ENCODE measurements at places on chromosomes 11 and 22.

DNA sequence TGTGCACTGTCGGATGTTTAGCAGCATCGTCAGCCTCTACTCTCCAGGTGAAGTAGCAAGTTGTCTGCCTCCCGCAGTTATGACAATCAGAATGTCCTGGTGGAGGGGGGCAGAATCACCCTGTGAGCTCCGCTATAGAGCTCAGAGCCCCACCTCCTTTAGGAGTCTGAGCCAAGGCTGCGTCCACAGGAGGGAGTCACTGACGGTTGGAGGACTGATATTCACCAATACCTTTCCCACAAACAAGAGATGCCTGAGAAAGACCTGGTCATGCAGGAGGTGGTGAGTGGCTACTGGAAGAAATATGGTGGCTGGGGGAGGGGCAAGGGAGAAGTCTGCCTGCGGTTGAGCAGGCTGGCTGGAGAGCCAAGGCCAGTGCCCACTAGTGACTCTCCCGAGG, 41.7 kb upstream of the ADA2 start:
- no peak for DNase-seq

- DNase-seq: peak; percentile 70
Measured at GRCh38 chr11:67071420-67072284, 15.0 kb downstream of the RHOD start.

- peak; percentile 10 for DNase-seq
Measured at GRCh38 chr11:39374963-39375698, 2084.3 kb downstream of the LRRC4C start.

- DNase-seq: no peak
Measured at GRCh38 chr11:22752908-22753310, 76.7 kb downstream of the SVIP start.

- no peak for DNase-seq
Measured at GRCh38 chr11:7899418-7899817, 31.6 kb downstream of the OR10A6 start.

DNA sequence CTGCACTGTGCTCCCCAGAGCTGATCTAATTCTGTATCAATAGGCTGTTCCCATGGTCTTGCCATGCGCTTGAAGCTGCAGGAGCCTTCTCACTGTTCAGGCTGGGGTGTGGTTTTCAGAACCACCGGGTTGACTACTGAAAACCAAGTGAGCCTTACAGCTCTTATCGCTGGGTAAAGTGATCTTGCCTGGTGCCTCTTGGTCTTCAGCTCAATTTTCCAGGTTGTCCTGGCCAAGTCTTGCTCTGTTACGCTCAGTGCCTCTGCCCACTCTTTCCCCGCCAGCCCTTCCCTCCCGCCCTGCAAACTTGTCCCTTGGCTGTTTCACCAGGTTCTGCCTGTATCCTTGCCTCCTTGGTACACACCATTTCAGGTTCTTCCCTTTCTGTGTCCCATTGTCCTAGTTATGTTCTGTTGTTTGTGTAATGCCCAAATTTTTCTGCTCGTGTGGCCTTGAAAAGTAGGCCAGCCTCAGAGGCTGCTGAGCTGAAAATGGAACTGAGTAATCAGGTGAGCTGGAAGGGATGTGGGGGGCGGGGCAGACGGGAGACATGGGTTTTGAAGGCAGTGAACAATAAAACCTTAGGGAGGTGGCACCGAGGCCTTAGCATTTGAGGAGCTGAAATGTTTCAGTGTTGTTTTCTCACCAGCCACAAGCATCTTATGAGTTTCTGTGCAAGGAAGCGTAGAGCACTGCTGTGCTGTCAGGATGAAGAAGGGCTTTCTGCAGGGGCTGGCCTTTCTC, 11.2 kb downstream of the PEX26 start:
- no peak for DNase-seq

DNA sequence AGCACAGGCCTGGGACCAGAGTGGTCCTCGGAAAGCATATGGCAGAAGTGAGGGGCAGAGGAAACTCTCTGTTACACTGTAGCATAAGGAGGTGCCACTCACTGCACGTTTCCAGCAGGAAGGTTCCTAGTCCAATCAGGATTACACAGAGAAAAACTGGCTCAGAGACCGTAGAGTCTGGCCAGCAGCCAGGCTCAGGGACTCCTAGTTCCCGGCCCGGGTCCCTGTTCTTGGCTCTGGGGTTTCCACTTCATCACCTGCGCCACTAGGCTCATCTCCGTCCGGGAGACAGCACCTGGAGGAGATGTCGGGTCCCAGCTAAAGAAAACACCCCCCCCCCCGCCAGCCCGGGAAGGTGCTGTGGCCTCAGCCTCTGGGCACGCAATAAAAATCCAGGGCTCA, 1.1 kb downstream of the TTLL12 start:
- no peak for DNase-seq

DNA sequence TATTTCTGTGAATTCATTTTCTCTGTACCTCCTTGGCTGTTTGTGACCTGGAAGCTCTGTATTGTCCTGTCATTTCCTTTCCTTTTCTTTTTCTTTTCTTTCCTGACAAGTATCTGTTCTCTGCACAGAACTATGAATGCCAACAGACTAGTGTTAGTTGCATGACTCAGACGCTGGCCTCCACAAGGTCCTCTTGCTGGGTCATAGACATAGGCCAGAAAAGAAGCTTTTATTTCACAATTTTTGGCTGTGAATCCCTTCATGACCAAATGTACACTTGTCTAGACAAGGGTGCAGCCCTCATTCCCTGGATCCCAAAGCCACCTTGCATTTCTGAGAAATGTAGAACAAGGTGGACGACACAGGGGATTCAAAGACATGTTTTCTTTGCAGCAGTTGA, 104.1 kb upstream of the MTNR1B start:
- DNase-seq: no peak

DNA sequence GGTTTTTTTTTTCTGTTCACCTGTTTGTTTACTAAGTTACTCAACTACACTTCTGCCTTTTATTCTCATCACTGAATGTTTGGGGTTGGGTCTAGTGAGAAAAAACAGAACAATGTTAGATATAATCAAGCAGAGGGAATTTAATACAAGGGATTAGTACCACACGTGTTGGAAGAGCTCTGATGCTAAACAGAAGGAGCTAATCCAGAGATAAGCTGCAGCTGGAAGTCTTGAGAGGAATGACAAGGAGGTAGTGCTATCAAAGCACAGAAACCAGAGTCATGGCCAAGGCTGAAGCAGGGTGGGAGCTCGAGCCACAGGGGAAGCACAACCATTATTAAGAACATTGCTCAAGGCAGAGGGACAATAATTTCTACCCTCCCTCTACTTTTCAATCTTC, 604.1 kb upstream of the ANO5 start:
- DNase-seq: no peak

DNA sequence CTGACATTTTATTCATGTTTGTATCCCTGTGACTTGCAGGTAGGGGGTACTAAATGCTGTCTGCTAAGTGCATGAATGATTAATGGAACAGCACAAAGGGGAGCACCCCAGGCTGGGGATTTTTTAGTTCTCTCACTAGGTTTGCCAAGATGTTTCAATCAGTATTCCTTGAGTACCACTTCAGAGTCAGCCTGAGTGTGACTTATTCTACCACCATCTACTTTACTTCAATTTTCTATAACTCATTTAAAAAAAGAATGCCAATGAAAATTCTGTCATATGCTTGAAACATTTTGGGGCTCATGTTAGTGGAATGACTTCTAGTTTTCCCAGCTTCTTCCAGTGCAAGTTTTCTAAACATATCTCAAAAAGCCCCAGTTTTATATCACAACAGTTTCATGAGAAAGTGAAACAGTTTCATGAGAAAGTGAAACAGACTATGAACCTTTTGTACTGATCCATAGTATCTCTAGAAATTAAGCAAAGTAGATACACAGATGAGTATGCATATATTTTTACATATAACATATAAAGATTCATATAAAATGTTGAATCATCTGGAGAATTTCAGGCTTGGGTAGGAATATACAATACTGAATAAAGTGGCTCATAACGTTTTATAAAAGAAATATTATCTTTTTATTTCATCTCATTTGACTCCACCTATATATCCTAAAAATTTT, 252.4 kb downstream of the GRM5 start:
- no peak for DNase-seq

GRCh38 chr11:127564810-127565209, 564.2 kb upstream of the KIRREL3 start:
- peak; percentile 28 for DNase-seq

GRCh38 chr11:124930799-124931198, 5.0 kb downstream of the HEPACAM start:
- no peak for DNase-seq

DNA sequence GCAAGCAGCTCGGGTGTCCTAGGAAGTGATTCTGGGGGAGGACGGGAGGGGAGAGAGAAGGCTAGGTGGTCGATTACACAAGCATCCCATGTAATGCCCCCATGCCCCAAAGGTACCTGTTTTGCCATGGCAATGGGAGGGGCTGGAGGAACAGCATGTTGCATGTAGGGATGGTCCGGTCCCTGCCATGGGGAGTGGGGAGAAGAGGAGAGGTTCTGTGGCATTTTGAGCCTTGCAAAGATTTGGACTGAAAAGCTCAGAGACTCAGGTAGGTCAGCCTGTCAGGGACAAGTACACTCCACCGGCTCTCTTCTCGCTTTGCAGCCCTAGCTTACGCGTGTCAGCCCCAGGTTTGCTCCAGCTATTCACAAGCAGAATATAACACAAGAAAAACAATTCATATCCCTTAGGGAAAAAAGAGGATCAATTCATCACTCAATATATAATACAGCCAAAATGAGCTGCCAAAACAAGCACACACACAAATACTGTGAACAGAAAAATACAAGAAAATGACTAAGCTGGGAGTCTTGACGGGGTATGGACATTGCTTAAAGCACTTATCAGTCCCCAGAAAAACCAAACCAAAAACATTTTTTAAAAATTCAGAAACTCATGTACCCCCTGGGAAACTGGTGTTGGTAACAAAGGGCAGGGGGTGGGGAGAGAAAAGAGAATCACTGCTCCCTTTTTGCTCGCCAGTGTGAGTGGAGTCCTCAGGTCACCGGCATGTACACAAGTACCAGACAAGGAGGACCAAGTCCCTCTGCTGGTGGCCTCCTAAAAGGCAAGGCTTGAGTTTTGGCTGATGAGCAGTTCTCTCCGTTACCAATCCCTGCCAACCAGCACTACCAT, 21.6 kb downstream of the APOL5 start:
- no peak for DNase-seq

GRCh38 chr11:100930185-100930778, 199.3 kb downstream of the PGR start:
- peak; percentile 74 for DNase-seq

DNA sequence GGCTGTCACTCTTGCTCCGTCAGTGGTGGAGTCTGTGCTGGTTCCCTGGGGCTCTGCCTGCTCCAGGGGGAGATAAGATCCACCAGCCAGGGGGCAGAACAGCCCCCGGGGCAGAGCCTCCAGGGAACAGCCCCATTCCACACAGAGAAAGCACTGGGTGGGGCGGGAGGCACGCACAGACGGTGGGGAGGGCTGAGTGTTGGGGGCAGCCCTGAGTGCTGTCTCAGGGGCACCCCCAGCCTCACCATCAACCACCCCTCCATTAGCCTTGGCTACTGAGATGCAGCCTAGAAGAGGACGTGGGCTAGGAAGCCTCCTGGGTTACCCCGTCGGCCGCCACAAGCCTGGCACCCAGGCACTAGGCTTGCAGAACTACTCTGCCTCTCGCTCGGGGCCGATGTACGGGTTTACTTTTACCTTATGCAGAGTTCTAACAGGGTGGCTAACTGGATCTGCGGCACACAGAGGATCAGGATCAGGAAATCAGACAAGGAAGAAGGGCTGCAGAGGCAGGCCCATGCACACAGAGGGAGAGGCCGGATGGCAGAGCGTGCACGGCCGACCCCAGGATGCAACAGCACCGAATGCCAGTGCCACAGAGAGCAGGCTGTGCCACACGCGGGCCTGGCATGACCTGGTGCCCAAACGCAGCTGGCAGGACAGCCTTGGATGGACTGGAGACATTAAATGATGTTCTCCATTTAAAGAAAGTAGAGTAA, 140.5 kb downstream of the CTTN start:
- no peak for DNase-seq

DNA sequence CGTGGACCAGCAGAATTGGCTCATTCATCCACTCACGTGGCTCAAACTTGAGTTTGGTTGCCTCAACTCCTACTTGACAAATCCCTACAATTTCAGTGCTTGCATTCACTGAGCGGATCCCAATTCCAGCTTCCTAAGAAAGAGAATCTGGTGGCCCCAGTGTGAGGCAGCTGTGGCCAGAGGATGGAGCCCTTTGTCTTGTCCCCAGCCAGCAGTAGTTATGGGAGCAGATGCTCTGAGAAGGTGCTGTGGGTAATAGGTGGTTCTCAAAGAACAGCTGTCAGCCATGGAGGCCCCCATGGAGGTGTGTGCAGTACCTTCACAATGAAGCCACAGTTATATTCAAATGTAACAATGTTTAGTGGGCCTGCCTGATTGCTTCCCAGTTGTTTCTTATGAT, 39.3 kb downstream of the KREMEN1 start:
- peak; percentile 33 for DNase-seq

GRCh38 chr11:27217948-27218420, 145.0 kb downstream of the CCDC34 start:
- no peak for DNase-seq

- DNase-seq: no peak
Measured at GRCh38 chr22:29524442-29525191, 28.9 kb downstream of the THOC5 start.

- no peak for DNase-seq
Measured at GRCh38 chr11:111450480-111451320, 61.5 kb downstream of the BTG4 start.

GRCh38 chr22:49400136-49400940, 427.3 kb downstream of the BRD1 start:
- DNase-seq: no peak
